ENCODE measurements at places on chromosomes 12 and 14. TPM values are rescaled to one million over a fixed set of nuclear protein-coding genes. Genes with fewer than 3 reads are reported as not detected.

Gene ZDHHC22
- total RNA-seq: not detected

DNA sequence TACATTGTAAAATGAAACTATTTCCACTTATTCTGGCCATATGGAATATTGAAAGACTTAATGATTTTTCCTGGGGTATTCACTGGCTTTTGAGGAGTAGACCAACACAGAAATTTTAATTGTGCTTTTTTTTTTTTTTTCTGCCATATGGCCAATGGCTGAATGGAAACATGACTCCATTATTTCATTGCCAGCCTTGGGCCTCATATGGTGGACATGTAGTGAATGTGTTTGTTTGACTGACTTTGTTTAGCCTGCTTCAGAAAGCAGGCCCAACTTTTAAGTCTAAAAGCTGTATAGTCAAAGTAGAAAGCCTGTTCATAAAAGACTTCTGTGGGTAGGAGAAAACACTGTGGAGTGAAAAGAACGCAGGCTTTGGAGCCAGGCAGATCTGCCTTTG, 2.4 kb downstream of the GNG2 start:
- DNase-seq: peak; percentile 18

GRCh38 chr12:53755451-53755891, 3.7 kb upstream of the CISTR start:
- no peak for DNase-seq

Gene NPFF
- 0.38 TPM for total RNA-seq

GRCh38 chr12:41856228-41856627, 288.4 kb downstream of the GXYLT1 start:
- DNase-seq: no peak

Gene KRT5
- total RNA-seq: 326 TPM

DNA sequence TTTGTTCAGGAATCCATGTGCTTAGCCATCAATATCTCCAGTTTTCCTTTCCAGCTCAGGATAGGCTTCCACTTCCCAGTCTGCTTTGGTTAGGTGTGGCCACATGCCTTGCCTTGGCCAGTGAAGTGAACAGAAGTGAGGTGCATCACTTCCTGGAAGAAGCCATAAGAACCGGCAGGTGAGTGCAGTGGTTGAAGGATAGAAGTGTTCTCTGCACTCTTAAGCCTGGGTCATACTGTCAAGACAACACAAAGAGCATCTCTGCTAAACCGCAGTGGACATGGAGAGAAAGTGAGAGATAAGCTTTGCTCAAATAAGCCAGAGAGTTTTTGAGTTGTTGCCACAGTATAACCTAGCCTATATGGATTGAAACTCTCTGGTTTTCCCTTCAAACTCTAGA, 11.4 kb downstream of the GNG2 start:
- no peak for DNase-seq

Gene SERPINA12
- total RNA-seq: 0.05 TPM

- no peak for DNase-seq
Observed at GRCh38 chr12:123150744-123151456, at the start of gene PITPNM2. Gene PITPNM2, minus strand, starts transcription at chr12:123151090. Its CDS starts 116,500 bp downstream, at chr12:123034590.

DNA sequence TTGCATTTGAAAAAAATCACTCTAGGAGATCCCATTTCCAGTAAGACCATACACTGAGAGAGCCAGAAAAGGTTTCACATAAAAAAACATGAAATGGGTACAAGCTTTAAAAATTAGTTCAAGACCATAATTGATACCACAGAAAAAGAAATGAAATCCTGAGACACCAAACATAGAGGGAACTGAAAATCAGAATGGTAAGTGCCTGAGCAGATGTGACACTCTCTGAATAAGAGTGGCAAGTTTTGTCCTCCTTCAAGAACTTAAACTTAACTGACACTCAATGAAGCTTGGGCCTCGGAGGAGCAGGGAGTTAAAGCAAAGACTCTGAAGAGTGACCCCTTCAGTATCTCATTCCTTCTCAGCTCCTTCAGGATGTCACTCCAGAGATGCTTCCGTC, 23.2 kb upstream of the PTGDR start:
- no peak for DNase-seq

Gene MYF6
- 0.09 TPM for total RNA-seq

DNA sequence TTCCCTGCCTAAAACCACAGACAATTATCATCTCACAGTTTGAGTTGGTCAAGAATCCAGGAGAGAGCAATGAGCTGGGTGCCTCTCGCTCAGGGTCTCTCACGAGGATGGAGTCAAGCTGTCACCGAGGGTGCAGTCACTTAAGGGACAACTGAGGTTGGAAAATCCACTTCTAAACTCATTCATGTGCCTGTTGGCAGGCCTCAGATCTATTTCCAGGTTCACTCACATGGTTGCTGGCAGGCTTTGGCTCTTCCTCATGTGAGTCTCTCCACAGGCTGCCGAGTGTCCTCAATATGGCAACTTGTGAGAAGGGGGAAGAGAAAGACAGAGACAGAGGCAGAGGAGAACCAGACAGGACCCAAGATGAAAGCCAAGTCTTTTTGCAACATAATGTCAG, 10.5 kb upstream of the OR10P1 start:
- DNase-seq: no peak

- DNase-seq: no peak
Observed at GRCh38 chr12:80504389-80505163, 60.5 kb downstream of the PTPRQ start.

- no peak for DNase-seq
Observed at GRCh38 chr12:64680235-64680634, 69.9 kb downstream of the RASSF3 start.

Gene TUNAR
- 0.09 TPM for total RNA-seq

- no peak for DNase-seq
Observed at GRCh38 chr12:107549651-107550480, 135.7 kb upstream of the PWP1 start.

DNA sequence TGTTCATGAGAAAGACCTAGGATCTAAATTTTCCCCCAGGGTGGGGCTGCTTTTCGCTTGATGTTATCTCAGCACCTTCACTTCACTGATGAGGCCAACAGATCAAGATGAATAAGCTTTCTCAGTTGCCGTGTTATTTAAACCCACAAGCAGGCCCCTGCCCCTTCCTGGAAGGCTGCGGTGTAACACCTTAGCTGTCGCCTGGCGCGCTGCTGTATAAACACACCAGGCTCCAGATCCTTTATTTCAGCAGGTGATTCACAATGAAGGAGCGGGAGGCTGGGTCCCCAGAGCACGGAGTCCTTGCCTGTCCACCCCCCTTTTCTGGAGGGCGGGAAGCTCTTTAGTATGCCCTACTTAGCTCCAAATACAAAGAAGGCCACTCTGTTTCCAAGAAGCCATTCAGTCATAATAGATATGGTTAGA, 515.4 kb downstream of the FUT8 start:
- no peak for DNase-seq

Gene LHX5
- under 0.01 TPM for total RNA-seq

Gene SLC5A8
- 0.33 TPM for total RNA-seq

DNA sequence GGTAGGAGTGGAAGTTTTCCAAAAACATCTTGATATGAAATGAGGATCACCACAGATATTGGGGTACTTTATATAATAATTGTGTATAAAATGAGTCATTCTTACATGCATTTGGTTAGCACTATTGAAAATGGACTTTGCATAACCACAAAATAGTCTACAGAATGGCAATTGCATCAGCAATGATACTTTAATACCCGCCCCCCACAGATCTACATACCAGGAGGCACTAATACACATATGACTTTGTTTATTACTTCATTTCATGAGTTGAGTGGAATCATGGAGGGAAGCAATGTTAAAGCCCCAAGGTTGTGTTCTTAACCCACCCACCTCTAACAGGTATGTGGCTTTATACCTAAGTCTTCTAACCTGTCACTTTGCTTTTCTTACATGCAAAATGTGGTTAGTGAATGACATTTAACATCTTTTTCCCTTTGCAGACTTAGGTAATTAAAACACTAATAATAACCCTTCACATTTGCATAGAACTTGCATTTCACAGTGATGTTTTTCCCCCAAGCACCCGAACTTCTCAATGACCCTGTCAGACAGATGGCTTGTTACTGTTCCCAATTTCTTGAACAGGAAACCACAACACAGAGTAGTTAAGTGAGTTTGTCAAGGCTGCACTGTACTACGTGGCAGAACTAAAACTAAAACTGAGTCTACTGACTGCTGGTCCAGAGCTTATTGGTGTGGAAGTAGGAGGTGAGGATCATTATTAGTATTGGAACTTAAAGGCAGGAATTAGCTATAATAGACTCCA, 101.9 kb downstream of the NPAS3 start:
- no peak for DNase-seq

Gene PRPH
- 0.28 TPM for total RNA-seq

- DNase-seq: no peak
Observed at GRCh38 chr14:73468828-73469375, 10.6 kb upstream of the NUMB start.

DNA sequence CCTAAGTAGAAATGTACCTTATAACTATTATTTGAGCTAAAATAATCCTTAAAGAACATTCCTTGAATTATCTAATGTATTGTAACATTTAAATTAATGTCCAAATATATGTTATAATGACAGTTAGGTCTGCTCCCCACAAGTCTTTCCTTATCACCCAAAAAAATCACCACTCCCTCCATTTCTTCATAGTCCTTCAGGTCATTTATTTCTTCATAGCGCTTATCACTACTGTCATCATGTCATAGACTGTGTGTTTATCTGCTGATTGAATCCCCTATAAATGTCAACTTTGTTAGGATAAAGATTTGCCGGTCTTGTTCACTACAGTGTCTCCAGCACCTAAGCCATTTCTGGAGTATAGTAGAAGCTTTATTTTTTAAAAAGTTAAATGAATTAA, 12.0 kb downstream of the LUM start:
- DNase-seq: no peak

GRCh38 chr12:89205517-89205916, 146.8 kb downstream of the DUSP6 start:
- DNase-seq: no peak

DNA sequence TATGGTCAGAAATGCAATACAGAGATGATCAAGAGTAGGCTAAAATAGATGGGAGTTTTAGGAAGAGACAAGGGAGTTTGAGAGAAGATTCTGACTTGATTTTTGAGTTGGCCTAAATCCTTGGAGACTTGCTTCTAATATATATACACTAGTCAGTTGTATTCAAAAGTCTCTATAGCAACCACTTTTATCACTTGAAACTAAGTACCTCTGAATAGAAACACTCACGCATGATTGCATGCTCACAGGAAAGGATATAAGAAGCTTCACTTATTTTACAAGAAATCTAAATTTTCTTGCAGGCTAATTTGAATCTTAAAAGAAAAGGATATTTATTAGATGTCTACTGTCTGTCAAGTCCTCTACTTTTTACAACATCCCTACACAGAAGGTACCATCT, 316.8 kb downstream of the SNAPC1 start:
- DNase-seq: no peak

DNA sequence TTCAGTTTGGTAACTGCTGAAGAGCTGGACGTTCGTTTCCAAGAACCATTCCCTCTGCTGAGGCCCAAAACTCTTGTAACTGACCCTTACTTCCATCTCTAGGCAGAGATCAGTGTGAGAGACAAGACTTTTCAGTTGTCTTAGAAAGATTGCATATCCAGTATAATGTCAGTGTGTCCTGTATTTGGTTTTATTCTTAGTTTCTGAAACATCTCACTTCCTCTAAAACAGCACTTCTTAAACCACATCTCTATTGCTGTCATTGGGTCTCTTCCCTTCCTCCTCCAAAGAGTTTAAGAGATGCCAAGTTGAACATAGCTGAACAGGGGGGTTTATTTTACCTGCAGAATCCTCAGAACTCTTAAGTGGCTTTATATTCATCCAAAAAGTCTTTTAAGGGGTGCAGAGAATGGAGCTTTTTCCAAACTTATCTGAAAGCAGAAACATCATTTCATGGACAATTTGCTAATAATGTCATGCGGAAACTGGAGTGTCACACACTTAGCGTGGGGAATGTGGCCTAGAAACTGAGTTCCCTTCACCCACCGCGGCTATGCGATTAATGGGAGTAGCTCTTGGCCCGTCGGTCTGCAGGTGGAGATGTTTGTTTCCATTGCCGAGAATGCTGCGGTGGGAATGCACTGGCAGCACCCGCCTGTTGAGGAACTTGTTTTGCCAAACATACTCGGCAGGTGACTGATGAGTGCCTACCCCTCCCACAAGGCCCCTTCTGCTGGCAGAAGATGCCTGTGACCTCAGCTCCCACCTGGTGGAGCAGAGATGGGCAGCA, 148.2 kb downstream of the ADGRD1 start:
- DNase-seq: no peak

- DNase-seq: no peak
Observed at GRCh38 chr12:65854629-65855028, 30.3 kb downstream of the HMGA2 start.

Gene ASCL1
- 17.8 TPM for total RNA-seq

GRCh38 chr12:45121224-45121623, 70.3 kb upstream of the DBX2 start:
- no peak for DNase-seq

Gene NKX2-8
- 0.05 TPM for total RNA-seq

GRCh38 chr12:82688035-82688501, 1.4 kb downstream of the TMTC2 start:
- peak; percentile 1 for DNase-seq

DNA sequence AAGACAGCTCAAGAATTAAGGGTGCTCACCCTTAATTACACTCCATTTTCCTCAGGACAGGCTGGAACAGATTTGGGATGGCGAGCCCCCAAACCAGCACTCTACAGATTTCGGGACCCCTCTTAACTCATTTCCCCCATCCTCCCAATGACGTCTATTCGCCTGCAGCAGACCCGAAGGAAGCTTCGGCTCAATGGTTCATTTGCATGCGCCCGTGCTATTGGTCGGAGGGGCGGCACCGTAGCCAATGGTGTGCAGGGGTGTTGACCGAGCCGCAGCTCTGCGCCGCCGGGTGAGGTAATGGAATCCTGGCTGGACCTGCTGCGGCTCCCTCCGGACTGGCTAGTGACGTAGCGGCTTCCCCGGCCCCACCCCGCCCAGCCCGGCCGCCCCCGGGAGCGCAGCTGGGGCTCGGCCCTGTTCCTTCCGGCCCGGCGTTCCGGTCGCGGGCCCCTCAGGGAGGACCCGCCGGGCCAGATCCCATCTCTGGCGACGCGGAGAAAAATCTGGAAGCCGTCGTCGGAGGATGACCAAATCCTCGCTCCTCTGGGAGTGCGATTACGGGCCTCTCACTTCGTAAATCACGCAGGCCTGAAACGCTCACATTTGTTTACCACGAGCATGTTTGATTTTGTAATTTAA, 18.3 kb upstream of the NR4A1 start:
- peak; percentile 75 for DNase-seq

Gene HELB
- 5.4 TPM for total RNA-seq

DNA sequence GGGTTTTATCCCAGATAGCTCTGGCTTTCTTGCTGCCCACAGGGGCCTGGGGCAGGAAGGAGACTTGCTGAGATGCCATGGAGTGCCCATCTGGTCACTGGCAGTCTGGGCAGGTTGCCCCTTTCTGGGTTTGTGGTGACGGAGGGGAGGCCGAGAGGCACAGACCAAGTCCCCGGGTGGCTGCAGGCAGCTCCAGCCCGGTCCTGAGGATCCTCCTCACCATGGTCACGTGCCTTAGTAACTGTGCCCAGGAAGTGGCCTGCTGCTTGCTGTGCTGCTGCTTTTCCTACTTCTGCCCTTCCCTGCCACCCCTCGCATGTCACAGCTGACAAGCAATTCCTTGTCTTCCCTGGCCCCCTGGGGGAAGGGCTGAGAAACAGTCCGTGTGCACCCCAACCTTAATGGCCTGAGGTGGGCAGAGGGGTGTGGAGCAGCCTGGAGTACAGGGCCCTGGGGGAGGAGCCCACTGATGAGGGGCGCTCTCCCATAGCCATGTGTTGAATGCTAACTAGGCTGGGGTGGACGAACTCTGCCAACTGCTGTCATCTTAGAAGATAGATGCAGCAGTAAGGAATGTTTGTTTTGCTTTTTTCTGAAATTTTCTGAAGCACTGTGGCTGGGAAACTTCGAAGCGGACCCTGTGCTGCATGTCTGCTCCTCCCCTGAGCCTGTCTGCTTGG, 54.9 kb upstream of the SRSF5 start:
- no peak for DNase-seq

Gene PRB2
- 0.05 TPM for total RNA-seq

Data from thymus (tissue), 14 donors.